ENCODE measurements at places on chromosomes 13 and 19.
A peak's percentile ranks its signal among the peaks of the same experiment; 100 is the strongest.

- DNase-seq = no peak
Observed at GRCh38 chr13:42383025-42383424, 111.1 kb downstream of the AKAP11 start.

GRCh38 chr19:4636151-4636717, 3.1 kb upstream of the TNFAIP8L1 start:
- peak; percentile 78 for DNase-seq

GRCh38 chr13:30355384-30355699, 48.0 kb upstream of the KATNAL1 start:
- no peak for DNase-seq

GRCh38 chr19:3135961-3136683, at the start of gene GNA15:
Gene GNA15, plus strand, starts transcription at chr19:3136033. Its CDS starts 418 bp downstream, at chr19:3136451.
- DNase-seq = peak; percentile 71

GRCh38 chr13:54607421-54607820, 1578.8 kb downstream of the OLFM4 start:
- DNase-seq = no peak

DNA sequence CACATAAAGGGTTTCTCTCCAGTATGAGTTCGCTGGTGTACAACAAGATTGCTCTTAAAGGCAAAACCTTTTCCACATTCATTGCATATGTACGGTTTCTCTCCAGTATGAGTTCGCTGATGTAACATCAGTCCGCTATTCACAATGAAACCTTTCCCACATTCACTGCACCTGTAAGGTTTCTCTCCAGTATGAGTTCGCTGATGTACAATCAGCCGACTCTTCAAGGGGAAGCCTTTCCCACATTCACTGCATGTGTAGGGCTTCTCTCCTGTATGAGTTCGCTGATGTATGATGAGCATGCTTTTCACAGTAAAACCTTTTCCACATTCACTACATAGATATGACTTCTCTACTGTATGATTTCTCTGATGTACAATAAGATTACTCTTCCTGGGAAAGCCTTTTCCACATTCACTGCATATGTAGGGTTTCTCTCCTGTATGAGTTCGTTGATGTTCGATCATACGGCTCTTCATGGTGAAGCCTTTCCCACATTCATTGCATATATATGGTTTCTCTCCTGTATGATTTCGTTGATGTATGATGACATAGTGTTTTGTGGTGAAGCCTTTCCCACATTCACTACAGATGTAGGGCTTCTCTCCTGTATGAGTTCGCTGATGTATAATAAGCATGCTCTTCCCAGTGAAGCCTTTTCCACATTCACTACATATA, 6.0 kb upstream of the ZNF614 start:
- DNase-seq = no peak

- DNase-seq = no peak
Observed at GRCh38 chr13:72728290-72728605, 525 bp downstream of the BORA start.

GRCh38 chr19:10412257-10412977, 7.9 kb upstream of the PDE4A start:
- peak; percentile 69 for DNase-seq

DNA sequence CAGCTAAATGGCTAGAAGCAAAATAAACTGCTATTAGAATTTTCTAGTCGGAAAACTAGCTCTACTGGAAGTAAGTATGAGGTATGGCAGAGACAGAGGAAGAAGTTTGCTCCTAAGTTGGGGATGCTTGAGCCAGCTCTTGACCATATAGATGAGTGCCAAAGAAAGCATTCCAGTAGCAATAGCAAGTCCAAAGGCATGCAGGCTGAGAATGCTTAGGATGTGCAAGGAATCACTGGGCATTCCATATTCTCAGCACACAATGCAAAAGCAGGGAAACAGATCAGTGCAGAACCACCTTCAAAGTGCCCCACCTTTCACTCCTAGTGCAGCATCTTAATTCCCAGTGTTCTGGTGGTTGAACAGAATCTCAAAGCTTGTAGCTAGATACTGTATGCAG, 32.9 kb downstream of the SERTM1 start:
- no peak for DNase-seq

DNA sequence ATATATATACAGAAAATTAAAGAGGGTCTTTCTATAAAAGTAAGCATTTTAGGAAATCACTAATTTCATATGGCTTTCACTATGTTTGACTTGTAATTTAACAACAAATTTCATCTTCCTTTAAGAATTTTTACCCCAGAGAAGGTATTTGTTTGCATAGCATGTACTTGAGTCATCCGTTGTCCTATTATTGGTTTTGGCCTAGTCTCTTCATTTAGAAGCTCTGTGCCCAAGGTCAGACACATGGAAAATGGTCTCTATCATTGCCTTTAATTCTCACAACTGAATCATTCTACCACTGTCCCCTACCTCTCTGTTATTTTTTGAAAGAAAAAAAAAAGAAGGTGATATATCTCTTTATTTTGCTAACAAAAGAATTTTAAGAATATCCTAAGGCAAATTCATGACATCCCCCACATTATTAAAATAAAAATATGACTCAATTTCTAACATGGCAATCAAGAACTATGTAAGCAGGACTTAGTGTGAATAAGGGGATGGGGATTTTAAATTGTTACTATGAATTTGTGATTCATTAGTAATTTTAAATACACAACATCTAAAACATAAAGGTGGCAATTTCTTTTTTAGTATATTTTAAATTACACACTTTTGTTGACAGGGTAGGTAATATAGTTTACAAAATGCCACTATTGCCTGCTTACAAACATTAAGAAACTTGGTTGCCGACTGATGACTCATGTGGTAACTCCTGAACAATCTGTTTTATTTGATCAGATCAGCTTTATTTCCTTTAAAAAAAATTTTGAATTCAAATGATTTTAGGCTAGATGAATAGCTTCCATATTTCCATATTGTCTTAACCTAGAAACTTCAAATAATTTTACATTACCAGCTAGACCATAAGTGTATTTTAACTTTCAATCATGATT, 13.9 kb downstream of the SLITRK5 start:
- no peak for DNase-seq

DNA sequence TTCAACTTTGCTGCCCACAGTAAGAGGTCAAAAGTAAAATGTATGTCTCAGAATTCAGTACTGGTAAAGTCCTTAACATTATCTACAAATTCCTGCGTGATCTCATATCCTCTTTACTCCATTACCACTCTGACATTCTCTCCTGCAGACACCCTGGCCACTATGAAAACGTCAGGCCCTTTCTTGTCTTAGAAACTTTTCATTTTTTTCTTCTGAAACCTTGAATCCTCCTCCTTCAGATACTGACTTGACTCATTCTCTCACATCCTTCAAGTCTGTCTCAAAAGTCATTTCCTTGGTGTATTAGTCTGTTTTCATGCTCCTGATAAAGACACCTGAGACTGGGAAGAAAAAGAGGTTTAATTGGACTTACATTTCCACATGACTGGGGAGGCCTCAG, 262.3 kb downstream of the POU4F1 start:
- no peak for DNase-seq

- DNase-seq = no peak
Observed at GRCh38 chr13:50712881-50713280, 130.6 kb downstream of the DLEU7 start.

GRCh38 chr13:36612230-36612629, 61.6 kb upstream of the SERTM1 start:
- DNase-seq = no peak

DNA sequence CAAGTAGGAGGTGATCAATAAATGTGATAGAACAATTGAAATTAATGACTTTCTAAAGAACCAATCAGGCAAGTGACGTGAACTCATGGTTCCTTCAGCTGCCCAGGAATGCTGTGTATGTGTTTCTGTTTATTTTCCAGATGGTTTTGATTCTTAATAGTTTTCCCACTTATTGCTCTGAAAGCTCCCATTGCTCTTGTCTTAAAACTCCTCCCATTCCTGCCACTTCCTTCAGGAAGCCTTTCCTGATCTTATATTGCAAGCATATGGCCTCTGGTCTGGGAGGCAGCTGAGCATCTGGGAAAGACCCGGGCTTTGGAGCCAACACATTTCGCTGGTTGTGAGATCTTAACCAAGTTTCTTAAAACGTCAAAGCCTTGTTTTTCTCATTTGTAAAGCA, 17.1 kb upstream of the LATS2 start:
- DNase-seq = no peak

DNA sequence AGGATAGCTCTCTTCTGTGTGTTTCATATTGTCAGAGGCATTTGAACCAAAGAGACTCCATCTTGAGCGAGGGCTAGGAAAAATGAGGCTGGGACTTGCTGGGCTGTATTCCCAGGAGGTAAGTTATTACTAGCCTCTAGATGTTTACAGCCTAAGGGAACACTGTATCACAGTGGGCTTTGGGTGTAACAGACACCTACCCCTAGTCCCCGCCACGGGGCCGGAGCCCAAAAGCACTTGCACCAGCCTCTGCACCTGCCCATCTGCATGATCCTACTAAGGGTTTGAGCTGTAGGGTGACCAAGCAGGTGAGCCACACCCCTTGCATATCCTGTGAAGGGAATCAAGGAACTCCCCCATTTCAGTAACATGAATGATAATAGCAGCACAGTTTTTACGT, 1972.2 kb downstream of the OLFM4 start:
- DNase-seq = no peak

- no peak for DNase-seq
Observed at GRCh38 chr13:91454666-91455065, 56.2 kb downstream of the GPC5 start.

GRCh38 chr19:44685877-44686276, 13.1 kb upstream of the CEACAM16 start:
- DNase-seq = no peak

DNA sequence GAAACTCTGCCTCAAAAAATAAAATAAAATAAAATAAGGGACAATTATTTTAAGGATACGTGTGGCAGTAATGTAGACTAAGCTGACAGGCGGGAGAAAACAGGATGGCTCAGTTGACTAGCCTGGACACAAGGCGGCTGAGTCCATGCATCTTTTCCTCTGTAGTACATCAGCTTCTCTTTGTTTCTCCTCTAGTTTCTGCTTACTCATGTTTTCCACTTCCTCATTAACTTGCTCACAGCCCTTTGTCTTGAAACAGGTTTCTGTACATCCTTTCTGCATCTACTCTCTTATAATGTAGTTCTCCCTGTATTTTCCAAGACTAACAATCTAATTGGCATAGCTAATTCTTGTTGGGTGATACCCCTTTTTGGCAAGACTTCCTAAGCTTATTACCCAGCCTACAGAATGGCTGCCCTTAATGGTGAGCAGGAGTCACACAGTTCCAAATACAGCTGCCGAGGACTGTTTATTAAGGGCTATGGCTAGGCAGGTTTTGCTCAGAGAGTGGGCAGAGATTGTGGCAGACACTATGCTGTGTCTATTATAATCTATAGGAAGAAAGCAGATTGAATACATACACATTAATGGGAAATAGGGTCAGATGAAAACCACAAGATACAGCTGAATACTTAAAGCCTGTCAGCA, 58.7 kb upstream of the KLF5 start:
- no peak for DNase-seq

GRCh38 chr19:2634228-2634951, 68.1 kb downstream of the GNG7 start:
- DNase-seq = no peak

DNA sequence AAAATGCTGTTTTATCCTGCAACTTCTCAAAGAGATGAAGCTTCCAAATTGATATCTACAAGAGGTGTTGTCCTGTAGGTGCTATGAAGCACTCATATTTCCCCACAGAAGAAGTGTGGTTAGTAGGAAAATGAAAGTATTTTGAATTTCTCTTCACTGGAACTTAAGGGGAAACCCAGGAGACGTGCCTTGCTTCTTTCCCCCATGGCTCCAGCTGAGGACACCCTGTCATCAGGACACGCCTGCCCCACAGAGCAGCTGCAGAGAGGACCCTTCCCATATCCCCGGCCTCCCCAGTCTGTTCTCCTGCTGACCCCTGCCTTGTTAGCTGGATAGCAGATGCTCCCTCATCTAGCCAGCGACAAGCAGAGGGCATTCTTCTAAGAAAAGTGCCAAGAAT, 371.3 kb downstream of the COG6 start:
- DNase-seq = peak; percentile 10

- no peak for DNase-seq
Observed at GRCh38 chr13:106011600-106011999, 523.9 kb downstream of the EFNB2 start.

DNA sequence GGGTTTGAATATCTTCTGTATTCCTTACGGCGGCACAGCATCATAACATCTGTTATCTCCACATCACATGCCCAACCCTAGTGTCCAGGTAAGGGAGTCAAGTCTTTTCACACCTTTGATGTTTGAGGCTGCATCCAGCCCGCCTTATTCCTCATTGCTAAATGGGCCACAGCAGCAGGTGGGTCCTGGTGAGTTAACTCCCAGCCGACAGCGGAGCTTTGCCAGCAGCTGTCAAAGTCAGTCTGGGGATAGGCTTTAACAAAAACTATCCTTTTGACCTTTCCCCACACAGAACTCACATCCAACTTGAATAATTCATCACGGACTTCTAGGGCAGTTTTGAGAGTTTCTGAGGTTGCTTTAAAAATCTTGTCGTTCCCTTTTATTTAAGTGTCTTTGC, 235.1 kb downstream of the DLEU7 start:
- DNase-seq = no peak

DNA sequence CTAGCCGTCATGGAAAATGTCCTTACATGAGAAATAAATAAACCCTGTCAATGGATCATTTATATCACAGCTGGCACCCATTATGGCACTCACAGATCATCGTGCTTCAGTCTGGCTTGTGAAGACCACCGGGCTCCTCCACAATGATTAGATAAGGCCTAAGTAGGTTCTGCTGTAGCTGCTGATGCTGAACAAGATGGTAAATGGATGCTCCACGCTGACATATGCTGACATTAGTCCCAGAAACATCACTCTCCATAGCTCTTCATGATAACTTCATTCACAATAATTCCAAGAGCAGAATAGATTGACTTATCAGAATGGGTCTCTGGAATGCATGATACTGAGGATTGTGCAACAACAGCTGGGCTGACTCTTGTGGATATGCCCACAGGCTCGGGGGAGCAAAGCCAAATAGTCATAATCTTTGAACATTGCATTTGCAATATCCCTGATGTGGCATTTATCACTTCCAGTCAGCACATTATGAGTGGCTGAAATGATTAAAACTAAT, 63.8 kb upstream of the RXFP2 start:
- no peak for DNase-seq

DNA sequence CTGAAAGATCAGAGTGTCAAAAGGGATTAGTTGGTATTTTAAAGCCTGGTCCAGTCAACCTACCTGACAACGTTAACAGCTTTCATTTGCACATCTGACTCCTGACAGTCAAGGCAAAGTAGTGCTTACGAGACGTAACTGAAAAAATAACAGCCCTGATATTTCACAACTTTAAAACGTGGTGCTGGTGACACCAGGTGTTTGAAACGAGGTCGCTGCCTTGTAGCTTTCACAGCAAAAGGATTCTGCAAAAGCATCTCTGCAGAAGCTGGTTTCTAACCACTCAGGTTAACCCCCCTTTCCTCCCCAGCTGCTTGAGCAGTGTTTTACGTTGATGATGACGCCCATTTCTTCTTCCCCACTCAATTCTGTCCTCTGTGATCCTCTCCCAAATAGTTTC, 23.3 kb downstream of the GGACT start:
- no peak for DNase-seq

GRCh38 chr13:59398661-59399060, 765.1 kb downstream of the DIAPH3 start:
- no peak for DNase-seq

All from CD4-positive, alpha-beta T cell treated with Interleukin-12 subunit alpha and Interleukin-12 subunit beta, for 1 hour (primary cell).